ENCODE measurements at places on chromosomes 11 and 22. TPM values are rescaled to one million over a fixed set of nuclear protein-coding genes. Genes with fewer than 3 reads are reported as not detected.

- peak overlapping the region; percentile 36 for H3K4me3 ChIP-seq
- H3K4me1 ChIP-seq, result no peaks in the 10 kb centered on the region
- H3K36me3 ChIP-seq, result no peaks in the 10 kb centered on the region
- DNase-seq, result peak; percentile 63
- peak overlapping the region; percentile 56 for H3K27ac ChIP-seq
Measured at GRCh38 chr11:45771193-45771565, 33.8 kb upstream of the SLC35C1 start.

Gene C11orf16
- not detected for total RNA-seq

GRCh38 chr11:65539744-65540289 lies 14.9 kb downstream of the SCYL1 start:
- no peaks in the 10 kb centered on the region for H3K36me3 ChIP-seq
- H3K27ac ChIP-seq, result peak overlapping the region; percentile 84
- peaks cover 8% of the 10 kb centered on the region for H3K4me1 ChIP-seq
- no peak for DNase-seq
- H3K27me3 ChIP-seq, result no peaks in the 10 kb centered on the region

- no peak overlapping the region for H3K4me3 ChIP-seq
- DNase-seq, result no peak
- H3K27ac ChIP-seq, result no peak overlapping the region
Measured at GRCh38 chr22:20440637-20441591, 3.3 kb upstream of the SCARF2 start.

Gene SLC22A9
- total RNA-seq, result not detected

DNA sequence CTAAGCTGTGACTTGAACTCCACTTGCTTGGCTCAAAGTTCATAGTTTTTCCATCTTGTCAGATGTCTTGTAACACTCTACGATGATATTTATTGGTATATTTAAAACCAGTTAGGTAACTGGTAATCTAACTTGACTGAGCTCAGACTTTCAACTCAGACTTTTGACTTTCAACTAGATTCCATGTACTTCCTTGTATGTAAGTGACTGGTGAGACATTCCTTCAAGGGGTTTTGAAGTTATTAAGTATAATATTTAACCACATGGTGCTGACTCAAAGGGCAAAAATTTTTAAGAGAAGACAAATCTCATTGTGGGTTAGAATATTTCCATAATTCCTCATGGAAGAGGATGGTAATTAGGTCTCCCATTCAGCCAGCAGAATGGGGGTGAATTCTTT lies 631.3 kb upstream of the ANO5 start:
- no peaks in the 10 kb centered on the region for H3K27me3 ChIP-seq
- no peak overlapping the region for H3K4me3 ChIP-seq
- no peak overlapping the region for H3K27ac ChIP-seq
- no peaks in the 10 kb centered on the region for H3K4me1 ChIP-seq
- H3K36me3 ChIP-seq, result no peaks in the 10 kb centered on the region
- no peak for DNase-seq

GRCh38 chr11:88806410-88806809 lies 259.4 kb downstream of the GRM5 start:
- no peaks in the 10 kb centered on the region for H3K36me3 ChIP-seq
- no peak overlapping the region for H3K4me3 ChIP-seq
- no peak overlapping the region for H3K27ac ChIP-seq
- DNase-seq, result no peak
- no peaks in the 10 kb centered on the region for H3K4me1 ChIP-seq

GRCh38 chr11:64728757-64729365 lies 5.9 kb upstream of the NRXN2 start:
- no peak overlapping the region for H3K27ac ChIP-seq
- peak; percentile 13 for DNase-seq
- no peaks in the 10 kb centered on the region for H3K4me1 ChIP-seq

GRCh38 chr22:46058591-46059519 lies 81.9 kb upstream of the WNT7B start:
- peak overlapping the region; percentile 87 for H3K4me3 ChIP-seq
- peak overlapping the region; percentile 100 for H3K27ac ChIP-seq
- H3K36me3 ChIP-seq, result no peaks in the 10 kb centered on the region
- H3K27me3 ChIP-seq, result no peaks in the 10 kb centered on the region
- DNase-seq, result no peak

Gene GUCY1A2
- total RNA-seq, result 9.1 TPM

Gene C11orf86
- total RNA-seq, result not detected

DNA sequence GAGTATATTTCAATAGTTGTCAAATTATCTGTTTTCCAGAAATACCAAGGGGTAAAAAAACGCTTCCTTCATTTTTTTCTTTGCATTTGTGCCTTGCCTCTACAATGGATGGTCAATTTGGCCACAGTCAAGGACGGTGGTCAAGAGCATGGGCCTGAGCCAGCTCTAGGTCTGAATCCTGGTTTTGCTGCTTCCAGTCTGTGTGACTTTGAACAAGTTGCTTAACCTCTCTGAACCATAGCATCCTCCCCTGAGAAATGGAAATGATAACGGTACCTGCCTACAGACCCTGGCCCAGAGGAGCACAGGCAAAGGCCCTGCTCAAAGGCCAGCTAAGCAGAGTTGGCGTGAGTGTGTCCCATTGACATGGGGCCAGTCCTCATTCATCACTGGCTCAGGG lies 3.1 kb downstream of the PNPLA5 start:
- no peaks in the 10 kb centered on the region for H3K27me3 ChIP-seq
- no peaks in the 10 kb centered on the region for H3K36me3 ChIP-seq
- H3K4me1 ChIP-seq, result no peaks in the 10 kb centered on the region
- no peak for DNase-seq
- H3K4me3 ChIP-seq, result no peak overlapping the region
- no peak overlapping the region for H3K27ac ChIP-seq

GRCh38 chr11:97732011-97732632 lies 1288.6 kb upstream of the CNTN5 start:
- H3K4me3 ChIP-seq, result no peak overlapping the region
- no peaks in the 10 kb centered on the region for H3K4me1 ChIP-seq
- H3K27me3 ChIP-seq, result no peaks in the 10 kb centered on the region
- no peak for DNase-seq
- no peaks in the 10 kb centered on the region for H3K36me3 ChIP-seq

DNA sequence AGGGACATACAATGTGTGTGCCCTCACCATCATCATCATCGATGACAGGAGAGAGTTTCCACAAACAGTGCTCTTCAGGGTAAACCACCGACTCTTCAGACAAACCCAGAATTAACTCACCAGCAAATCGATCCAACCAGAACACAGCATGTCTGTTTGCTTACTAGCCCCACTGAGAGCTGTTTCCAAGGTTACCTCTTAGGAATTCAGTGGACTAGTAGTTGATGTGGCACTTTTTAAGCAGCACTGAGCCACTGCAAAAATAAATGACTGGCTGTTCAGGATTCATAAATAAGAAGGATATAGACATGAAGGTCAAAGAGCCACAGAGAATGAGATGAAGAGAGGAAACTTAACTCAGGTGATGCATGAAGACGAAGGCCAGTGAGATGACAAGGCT lies 83.1 kb downstream of the PARVA start:
- H3K4me3 ChIP-seq, result no peak overlapping the region
- no peaks in the 10 kb centered on the region for H3K36me3 ChIP-seq
- DNase-seq, result no peak
- no peaks in the 10 kb centered on the region for H3K27me3 ChIP-seq
